ENCODE measurements at places on chromosomes 11 and 22. TPM values are rescaled to one million over a fixed set of nuclear protein-coding genes. Genes with fewer than 3 reads are reported as not detected.

The POU2AF2 gene
- total RNA-seq, result not detected

The FGF19 gene
- total RNA-seq, result not detected

The MYBPC3 gene
- 0.21 TPM for total RNA-seq

The GRM5 gene
- total RNA-seq, result not detected

The LRRC4C gene
- not detected for total RNA-seq

The NUP50 gene
- total RNA-seq, result 96.7 TPM

Data from mononuclear cell (primary cell).